M059J (cell line): ENCODE measurements at places on chromosomes 5 and 9.
A peak's percentile ranks its signal among the peaks of the same experiment; 100 is the strongest.

- no peak for DNase-seq
Observed at GRCh38 chr5:91024727-91025126, 358.4 kb downstream of the ARRDC3 start.

DNA sequence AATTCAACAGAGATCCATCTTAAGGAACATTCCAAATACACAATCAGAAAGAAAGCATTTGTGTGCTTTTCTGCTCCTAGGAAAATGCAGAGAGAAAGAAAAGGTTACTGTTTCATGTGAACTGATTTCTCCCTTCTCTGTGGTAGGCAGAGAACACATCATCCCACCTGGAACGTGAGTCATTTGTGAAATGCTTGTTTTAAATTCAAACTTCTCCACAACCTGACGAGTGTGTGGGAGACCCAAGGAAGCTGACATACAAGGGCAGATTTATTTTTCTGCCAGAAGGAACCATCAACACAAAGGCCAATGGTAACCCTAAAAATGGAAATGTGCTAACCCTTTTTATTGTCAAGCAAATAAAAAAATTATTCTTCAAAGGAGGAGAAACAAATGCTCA lies 156.4 kb downstream of the EFNA5 start:
- peak; percentile 23 for DNase-seq

DNA sequence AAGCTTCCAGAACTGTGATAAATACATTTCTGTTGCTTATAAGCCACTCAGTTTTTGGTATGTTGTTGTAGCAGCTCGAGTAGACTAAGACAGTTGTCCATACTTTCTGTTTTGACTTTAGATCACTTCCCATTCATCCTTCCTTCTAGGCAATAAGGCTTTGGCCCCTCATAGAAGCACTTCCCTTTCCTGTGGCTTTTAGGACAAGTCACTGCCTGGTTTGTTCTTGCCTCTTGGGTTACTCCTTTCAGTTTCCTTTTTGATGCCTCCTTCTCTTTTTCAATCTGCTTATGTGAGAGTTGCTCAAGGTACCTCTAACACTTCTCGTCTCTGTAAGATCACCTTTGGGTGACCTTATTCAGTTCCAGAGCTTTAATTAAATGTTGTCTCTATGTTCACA lies 72.4 kb upstream of the NTRK2 start:
- peak; percentile 8 for DNase-seq

- peak; percentile 78 for DNase-seq
Observed at GRCh38 chr5:9519537-9519936, 26.3 kb downstream of the SEMA5A start.

DNA sequence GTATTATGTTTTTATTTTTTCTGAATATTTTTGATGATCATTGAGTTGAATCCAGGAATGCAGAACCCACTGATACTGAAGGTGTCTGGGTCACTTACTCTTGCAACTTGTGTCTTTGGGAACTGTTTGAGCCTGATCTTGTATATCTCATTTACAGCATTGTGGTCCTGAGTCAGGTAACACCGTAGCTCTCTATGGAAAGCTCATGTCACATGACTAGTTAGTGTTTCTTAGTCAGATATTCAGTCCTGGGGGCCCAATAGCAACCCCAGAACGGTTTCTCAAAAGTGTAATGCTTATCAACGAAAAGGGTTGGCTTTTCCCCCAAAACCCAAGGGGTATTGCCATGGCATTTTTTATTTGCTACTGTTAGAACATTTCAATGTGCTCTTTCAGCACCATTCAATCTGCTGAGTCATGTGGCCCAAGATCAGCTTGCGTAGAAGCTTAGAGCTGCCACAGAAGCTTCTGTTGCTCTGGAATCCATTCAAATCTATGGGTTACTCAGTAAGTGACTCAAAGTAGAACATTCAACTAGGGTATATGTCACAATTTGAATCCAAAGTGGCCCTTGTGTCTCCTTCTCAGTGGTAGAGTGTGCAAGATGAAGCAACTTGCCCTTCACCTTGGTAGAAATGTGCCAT lies 12.1 kb upstream of the PTAR1 start:
- peak; percentile 56 for DNase-seq

GRCh38 chr5:121086671-121087070 lies 622.6 kb downstream of the PRR16 start:
- no peak for DNase-seq

DNA sequence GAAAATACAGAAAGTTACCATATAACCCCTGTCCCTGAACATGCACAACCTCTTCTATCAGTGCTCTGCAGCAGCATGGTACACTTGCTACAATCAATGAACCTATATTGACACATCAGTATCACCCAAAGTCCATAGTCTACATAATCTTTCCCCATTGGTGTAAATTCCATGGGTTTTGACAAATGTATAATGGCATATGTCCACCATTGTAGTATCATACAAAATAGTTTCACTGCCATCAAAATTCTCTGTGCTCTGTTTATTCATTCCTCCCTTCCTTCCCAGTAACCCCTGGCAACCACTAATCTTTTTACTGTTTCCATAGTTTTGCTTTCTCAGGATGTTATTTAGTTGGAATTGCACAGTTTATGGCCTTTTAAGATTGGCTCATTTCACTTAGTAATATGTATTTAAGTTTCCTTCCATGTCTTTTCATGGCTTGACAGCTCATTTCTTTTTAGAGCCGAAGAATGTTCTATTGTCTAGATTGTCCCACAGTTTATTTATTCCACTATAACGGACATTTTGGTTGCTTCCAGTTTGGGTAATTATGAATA lies 1707.0 kb downstream of the EFNA5 start:
- no peak for DNase-seq

DNA sequence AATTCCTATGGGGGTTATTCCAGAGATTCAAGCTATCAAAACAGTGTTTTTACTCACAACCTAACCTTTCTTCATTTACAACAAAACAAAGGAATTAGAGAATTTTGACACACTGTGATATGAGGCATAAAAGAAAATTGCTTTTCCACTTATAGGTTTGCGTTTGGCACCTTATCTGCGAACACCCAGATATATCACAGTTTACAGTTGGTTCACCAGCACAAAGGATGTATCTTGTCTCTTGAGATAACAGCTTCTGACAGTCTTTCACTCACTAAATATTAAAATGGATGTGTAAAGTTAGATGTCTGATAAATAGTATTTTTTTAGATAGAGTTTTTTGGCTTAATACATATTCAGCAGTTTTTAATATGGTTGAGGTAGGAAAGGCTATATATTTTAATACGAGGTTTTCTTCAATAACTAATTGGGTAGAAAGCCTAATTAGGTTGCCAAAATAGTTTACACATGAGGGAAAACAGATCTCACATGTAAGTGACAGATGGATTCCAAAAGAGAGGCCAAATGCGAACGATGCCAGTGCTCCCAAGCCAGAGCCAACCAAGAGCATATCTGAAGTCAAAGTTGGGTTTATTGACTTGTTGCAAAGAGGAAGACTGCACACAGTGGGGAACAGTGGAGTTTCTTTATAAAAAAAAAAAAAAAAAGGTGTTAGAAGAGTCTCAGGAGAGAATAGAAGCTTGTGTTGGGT lies 1495.2 kb downstream of the MAT2B start:
- no peak for DNase-seq

DNA sequence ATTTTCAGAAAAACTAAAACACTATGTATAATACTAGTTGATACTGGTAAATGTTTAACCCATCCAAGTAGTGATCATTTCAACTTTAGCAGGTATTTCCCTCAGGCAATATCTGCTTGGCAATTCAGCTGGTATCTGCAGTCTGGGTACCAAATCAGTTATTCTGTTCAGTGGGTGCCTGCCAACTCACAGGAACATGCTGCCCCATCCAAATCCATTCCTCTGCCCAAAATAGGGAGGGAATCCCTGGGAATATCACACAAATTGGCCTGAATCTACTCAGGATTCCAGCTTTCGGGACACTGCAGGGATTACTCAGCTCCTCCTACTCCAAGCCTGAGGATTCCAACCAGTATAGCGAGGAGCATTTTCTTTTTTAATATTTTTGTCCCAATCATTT lies 61.7 kb upstream of the PDE4D start:
- DNase-seq: no peak

GRCh38 chr9:107855164-107855563 lies 365.6 kb upstream of the KLF4 start:
- DNase-seq: no peak

GRCh38 chr9:128529191-128529590 lies 23.2 kb upstream of the SPTAN1 start:
- DNase-seq: peak; percentile 15

GRCh38 chr9:72155301-72155700 lies 6.1 kb downstream of the GDA start:
- no peak for DNase-seq

DNA sequence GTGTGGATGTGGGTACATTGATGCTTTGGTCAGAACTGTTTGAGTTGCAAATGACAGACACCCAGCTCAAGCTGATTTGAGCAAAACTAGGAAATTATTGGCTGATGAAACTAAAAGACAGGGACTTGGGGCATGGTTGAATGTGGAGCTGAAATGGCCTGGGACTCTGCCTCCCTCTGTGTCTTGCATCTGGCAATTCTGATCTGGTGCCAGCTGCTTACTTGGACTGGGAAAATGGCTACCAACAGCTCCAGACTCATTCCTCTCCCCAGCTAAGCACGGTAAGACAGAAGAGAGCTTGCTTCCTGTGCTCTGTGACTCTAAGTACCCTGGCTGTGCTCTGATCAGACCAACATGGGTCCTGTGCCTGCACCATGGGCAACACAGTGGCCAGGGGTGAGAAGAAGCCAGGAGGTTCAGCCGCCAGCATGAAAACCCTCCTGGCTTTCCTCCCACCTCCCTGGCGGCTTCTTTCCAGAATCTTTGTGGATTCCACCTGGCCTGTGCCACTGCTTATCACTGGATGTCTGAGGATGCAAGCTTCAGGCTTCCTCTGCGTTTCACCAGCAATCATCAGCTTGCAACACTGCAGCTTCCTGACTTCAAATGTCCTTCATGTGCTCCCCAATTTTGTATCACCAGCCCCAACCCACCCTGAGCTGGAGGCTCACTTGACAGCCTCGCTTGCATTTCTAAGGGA lies 44.1 kb downstream of the C5orf15 start:
- DNase-seq: no peak

DNA sequence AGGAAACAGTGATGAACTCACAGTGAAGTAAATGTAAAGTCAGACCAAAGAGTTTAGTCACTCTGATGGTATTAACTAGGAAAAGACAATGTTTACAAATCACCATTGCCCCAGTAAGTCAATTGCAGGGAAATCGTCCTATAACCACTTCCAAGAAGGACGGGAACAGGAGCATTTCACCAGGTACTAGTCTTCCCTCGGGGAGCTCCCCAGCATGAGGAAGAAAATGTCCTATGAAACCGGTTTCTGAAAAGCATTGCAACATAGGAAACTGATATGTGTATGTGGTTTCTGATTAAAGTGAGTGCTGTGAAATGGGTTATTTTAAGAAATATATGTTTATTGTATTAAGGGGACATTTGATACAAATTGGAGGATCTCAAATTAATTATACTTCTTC lies 626.7 kb upstream of the ADAMTS16 start:
- no peak for DNase-seq

GRCh38 chr5:80406980-80407734 lies 707 bp upstream of the ZFYVE16 start:
- DNase-seq: no peak

- DNase-seq: no peak
Observed at GRCh38 chr5:1835431-1835830, 34.2 kb downstream of the NDUFS6 start.

DNA sequence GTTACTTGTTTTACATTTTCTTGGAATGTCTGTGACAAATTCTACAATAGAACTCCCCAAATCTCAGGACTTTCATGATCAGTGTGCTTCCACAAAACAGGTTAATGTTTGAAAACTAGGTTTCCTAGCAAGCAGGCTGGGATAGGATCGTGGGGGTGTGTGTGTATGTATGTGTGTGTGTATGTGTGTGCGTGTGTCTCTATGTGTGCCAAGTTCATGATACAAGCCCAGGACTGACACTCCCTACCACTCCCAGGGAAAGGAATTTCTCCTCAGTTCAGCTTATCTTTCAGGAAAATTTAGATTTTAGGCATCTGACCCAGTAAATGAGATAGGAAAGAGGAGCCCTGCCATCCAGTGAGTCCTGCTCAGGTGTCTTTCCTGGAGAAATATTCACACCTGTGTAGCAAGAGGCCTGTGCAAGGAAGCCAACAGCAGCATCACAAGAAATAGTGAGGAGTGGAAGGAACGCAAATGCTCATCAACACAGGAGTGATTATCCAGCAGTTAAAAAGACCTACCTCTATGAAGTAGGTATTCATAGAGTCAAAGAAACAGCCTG lies 13.8 kb upstream of the ABLIM3 start:
- no peak for DNase-seq

- DNase-seq: peak; percentile 98
Observed at GRCh38 chr5:44875661-44876605, 67.2 kb downstream of the MRPS30 start.

DNA sequence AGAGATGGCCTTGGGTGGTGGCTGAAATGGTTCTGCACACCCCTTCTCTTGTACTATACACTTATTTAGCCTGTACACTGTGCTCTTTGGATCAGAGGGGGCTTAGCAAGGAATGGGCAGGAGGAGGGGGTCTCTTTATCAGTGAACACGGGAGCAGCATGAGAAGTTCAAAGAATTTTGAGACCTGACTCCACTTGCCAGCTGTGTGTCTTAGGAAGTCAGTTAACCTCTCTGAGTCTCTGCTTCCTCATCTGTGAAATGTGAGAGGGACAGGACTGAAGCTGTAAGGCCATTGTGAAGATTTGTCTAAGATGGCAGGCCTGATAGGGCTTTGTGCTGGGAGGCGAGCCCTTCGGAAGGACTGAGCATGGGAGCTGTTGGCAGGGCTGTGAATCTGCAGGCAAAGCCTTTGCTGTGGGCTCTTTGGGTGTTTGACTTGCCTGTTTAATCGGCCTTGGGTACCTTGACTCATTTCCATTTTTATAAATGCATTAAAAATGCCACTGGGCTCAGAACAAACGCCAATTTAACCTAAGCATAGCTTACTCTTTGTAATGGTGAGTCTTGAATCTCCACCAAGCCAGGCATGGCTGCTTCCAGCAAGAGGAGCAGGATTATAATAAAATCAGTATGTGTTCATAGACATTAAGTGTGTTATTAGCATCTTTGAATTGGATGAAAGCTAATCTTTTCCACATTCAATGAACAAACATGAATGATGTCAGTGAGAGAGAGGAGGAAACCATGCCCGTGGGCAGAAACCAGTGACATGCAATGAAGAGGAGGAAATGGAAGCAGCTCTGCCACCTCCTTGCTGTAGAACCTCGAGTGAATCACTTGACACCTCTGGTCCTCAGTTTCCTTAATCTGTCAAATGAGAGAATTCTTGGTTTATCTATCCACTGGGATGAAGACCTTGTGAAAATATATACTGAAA lies 89.4 kb downstream of the MACROH2A1 start:
- peak; percentile 69 for DNase-seq

GRCh38 chr9:95193067-95193466 lies 124.4 kb downstream of the FANCC start:
- no peak for DNase-seq
